ENCODE measurements at places on chromosomes 4 and X.

DNA sequence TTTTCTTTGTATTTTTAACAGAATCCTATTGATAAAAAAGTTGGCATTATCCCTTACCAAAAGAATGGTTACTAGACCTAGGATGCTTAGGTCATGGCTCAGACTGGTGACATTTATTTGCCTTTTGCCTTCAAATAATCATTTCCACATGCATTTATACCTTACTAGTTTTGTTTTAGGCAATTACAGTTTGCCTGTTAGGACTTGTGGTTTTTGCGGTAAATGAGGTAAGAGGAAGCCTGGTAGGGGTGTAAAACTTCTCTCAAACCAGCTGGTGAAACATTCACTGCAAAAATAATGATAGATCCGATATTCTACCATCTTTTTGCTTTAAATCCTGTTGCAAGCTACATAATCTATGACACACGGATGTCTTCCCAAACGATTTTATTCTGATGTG lies 12.1 kb downstream of the LAMP2 start:
- DNase-seq, result peak; percentile 35

DNA sequence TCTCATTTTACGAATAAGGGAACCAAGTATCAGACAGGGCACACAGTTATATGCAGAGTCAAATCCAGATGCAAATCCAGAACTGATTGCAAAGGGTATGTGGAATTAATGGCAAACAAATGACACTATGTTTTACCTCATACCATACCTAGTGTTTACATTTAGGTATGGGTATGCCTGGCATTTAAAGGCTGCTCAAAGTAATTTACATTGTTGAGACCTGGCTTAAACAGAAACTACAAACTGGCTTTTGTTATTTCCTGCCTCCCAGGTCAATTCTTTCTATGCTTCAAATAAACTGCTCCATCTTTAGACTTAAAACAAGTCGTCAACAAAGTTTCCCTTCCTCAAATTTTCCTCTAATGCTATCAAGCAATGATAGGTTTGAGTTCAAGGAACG lies 33.7 kb downstream of the ANKRD17 start:
- DNase-seq, result no peak

DNA sequence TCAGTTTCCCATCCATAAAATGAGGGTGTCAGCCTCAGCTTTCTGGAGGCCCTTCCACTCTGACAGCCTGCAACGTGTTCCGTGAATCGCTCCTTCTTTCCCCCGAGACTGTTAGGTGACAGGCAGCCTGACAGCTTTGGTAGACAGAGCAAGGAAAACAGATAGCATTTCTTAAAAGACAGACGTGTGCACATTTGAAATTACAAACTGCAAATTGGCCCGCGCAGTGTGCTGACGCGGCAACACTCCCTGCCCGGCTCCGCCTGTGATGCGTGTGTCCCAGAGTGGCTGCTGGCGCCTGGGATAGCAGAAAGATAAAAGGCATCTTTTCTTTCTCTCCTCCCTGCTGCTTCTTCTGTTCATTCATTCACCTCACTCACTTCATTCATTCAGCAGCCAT lies 245.3 kb downstream of the AFAP1 start:
- DNase-seq, result no peak

DNA sequence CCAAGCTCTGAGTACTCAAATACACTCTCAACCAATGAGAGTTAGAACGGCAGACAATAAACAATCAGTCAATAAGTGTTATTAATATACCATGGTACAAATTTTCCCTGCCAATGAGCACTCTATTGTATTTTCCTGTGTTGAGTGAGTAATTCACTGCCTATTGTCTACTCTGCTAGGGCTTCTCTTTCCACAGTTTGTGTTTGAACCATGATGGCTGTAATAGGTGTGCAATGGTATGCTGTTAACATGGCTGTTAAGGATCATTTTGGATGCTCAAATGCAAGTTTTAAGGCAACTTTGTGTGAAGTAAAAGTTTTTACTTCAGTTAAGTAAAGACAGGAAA lies 41.2 kb downstream of the RPS6KA3 start:
- no peak for DNase-seq

GRCh38 chr4:135508006-135508714 lies 1306.6 kb upstream of the PABPC4L start:
- peak; percentile 89 for DNase-seq

DNA sequence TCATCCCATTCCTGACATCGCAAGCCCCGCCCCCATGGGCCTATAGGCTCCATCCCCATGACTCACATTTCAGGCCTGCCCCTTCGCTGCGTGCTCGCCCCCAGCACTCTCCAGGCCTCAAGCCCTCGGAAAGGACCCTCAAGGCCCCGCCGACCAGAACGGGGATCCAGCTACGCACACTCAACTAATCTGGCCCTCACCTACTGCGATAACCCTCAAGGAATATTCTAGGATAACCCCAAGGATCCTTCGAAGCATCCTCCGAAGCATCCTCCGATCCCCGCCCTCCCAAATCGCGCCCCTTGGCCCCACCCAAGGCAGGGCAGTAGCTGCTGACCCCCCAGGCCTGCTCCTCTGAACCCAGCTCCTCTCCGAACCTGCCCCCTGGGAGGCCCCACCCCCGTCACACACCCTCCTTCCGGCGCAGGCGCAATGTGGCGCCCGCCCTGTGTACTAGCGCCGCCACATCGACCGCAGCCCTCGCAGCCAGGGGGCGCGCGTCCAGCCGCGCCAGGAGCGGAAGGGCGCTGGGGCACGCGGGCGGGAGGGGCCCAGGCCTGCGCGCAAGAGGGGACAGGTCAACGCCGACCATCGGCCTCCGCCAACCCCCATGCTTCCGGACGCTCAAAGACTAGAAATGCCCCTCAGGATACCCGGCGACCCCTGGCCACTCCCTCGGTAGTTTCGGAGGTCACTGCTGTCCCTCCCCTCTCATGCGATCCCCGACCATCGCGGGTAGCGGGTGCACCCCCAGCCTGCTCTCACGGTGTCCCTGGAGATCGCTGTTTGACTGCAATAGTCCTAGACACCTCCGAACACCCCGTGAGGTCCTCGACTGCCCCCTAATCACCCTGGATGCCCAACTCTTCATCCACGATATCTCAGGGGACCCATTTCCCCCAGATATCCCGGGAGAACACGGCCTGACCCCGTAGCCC lies 6.4 kb upstream of the MAGIX start:
- DNase-seq, result peak; percentile 92

- DNase-seq, result no peak
Observed at GRCh38 chr4:167111622-167112021, 122.7 kb downstream of the SPOCK3 start.

DNA sequence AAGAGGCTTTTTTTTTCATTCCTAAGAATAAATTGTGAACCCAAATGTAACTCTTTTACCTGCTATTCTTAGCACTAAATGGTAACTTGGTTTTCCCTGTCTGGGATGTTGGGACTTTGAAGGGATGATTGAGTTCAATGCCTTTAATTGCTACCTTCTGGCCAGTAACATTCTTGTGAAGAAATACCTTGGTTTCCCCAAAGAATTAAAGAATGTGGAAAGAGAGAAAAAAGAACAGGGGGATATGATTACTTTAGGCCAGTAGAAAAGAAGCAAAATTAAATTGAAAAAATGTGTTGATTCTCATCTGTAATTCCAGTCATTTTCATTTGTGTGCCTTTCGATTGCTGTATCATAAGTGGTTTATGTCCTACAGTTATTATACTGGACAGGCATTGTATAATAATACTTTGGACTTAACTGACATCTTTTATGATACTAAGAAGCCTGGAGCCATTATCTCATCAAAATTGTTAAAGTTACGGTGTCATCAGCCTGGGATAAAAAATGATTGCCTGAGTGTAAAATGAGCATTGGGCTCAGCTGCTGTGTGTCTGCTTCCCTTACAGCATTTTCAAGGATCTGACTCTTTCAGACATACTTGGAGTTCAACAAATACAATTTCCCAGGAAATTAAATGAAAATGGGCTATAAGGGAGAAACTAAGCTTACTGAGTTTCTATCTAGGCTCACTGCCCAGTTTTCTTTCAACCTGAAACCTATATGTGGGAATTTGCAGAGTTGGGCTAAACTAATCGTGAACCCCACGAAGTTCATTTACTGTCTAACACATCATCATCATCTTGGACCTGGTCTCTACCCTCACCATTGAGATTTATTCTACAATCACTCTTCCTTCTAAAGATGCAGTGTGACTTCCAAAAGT lies 146.3 kb downstream of the SHROOM3 start:
- no peak for DNase-seq

- no peak for DNase-seq
Observed at GRCh38 chrX:27380163-27380845, 82.8 kb downstream of the PPP4R3C start.

DNA sequence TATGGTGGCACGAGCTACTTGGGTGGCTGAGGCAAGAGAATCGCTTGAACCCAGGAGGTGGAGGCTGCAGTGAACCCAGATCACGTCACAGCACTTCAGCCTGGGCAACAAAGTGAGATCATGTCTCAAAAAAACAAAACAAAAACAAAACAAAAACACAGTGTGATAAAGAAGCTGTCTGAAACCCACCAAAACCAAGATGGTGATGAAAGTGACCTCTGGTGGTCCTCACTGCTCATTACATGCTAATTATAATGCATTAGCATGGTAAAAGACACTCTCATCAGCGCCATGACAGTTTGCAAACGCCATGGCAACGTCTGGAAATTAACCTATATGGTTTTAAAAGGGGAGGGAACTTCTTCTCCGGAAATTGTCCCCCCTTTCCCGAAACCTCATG lies 29.4 kb upstream of the OPHN1 start:
- peak; percentile 27 for DNase-seq

DNA sequence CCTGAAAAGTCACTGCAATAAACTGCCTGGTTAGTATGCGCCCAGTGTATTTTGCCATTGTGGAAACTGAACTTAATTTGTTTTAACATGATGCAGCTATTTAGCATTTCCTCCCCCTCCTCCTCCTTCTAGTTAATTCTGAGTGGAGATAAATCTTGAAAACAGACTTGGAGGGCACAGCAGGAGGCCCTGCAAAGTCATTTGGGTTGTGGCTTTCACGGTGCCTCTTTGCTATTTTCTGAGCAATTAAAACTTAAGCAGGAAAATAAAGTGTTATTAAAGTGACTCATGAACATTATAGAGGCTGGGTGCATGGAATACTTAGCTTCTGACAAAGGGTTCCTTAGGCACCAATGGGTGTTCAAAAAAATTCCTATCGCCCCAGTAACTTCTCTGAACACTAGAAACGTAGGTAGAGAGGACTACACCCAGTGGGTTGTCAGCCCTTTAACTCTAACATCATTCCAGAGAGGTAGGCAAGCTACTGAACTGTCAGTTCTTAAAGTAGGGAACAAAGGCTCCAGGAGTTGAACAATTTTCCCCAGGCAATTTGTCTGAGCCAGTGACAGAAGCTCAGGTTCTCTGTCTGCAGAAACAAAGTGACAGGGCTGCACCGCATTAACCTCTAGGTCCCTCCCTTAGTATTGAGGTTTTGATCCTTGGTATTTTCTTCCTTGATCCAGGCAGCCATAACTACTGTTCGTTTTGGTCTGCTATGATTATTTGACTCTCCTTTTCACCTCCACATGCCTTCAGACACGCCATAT lies 158.3 kb upstream of the KIT start:
- peak; percentile 5 for DNase-seq

DNA sequence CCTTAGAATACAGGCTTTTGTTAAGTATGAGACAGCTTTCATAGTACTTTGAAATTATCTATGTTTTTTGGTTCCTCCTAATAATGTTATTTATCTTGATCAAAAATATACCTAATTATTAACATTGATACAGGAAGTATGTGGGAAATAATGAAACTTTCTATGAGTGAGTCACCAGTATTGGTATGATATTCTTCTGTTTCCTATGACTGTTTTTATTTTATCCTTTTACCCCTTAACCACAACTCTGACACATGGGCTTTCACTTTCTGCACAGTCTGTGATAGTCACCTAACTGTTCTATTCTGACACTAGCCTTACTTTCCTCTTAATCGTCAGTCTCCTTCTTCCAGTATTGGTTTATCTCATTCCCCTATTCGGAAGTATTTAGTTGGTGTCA lies 4.7 kb downstream of the THAP9 start:
- DNase-seq, result peak; percentile 76

DNA sequence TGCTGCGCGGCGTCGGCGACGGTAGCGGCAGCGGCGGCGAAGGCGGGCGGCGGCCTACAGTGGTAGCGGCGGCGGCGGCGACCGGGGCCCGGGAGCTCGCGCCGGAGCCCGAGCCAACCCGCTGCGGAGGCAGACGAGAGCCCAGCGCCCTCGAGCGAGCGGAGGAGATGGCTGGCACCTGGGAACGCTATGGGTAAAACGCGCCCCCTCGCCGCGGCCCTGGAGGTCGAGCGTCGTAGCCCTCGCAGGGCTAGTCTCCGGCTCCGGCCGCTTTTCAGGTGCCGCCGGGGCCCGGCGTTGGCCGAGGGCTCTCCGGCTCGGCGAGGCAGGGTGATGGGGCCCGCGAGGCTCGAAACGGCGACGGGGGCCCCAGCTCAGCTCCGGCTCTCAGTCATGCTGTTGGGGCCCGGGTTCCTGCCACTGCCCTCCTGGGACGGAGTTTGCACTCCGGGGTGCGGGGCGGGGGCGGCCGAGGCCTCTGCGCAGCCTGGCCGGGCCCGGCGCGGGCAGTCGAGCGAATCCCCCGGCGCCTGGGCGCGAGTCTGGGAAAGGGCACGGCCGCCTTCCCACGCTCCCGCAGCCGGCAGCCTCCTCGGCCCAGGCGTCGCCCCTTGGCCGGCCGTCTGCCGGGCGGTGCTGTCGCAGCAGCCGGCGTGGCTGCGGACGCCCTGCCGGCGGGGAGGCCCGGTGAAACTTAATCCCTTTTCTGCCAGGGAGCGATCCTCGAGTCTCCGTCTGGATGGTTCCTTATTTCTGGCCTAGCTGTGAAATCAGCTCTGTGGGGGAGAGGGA lies 768 bp downstream of the MID2 start:
- peak; percentile 32 for DNase-seq

GRCh38 chrX:53631156-53631555 lies 55.4 kb downstream of the HUWE1 start:
- DNase-seq, result peak; percentile 56

GRCh38 chrX:40474205-40474626 lies 106.6 kb upstream of the ATP6AP2 start:
- DNase-seq, result peak; percentile 27

DNA sequence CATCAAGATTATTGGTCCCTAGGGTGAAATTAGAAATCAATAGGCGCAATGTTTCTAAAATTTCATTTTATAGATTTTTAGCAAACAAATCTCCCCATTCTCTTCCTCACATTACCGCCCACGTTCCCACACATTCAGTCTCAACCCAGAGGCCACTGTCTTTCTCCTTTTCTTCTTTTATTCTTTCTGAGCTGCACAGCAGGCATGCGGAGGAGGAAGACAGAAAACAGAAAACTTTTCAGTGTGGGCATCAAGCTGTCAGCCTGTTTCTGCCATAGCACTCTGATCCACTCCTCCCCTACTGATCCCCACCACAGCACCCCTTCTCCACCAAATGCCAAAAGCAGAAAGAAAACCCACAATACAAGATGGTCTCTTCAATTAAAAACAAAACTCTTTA lies 94.8 kb upstream of the ADAMTS3 start:
- DNase-seq, result no peak
